ENCODE measurements at places on chromosomes 6 and 20.

- no peak for DNase-seq
These were observed 56.7 kb downstream of the VEGFA start for GRCh38 chr6:43826730-43827129.

DNA sequence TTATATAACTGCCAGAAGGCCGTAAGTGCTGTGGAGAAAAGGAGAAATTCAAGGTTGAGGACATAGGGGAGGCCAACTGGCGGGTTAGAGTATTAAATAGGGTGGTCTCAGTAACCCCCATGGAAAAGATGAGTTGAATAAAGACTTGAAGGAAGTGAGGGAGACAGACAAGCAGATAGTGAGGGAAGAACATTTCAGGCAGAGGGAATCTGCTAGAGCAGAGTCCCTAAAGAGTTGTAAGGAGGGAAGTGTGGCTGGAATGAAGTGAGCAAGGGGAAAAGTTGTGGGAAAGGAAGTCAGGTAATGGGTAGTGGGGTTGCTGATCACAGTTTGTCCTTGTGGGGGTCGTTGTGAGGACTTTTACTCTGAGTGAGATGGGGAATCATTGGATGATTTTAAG lies 1.4 kb downstream of the KIFC1 start:
- DNase-seq = no peak

GRCh38 chr6:144944106-144944505 lies 659.0 kb downstream of the UTRN start:
- no peak for DNase-seq

DNA sequence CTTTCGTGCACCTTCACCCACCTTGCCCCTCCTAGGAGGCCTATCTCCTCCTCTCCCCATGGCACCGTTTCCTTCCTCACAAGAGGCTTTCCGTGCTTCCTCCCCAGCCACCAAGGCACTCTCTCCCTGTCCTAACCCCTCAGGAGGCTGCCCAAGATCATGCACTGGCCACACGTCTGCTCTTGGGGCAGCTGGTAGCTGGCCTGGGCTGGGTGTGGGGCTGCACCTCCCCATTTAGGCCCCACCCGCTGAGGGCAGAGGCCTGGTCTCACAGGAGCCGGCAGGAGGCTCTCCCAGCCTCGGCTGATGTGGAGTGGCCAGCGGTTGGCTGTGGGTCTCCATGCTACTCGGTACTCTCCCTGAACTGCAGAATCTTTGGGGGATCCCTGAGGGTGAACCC lies 13.6 kb downstream of the NOL4L start:
- DNase-seq = no peak

DNA sequence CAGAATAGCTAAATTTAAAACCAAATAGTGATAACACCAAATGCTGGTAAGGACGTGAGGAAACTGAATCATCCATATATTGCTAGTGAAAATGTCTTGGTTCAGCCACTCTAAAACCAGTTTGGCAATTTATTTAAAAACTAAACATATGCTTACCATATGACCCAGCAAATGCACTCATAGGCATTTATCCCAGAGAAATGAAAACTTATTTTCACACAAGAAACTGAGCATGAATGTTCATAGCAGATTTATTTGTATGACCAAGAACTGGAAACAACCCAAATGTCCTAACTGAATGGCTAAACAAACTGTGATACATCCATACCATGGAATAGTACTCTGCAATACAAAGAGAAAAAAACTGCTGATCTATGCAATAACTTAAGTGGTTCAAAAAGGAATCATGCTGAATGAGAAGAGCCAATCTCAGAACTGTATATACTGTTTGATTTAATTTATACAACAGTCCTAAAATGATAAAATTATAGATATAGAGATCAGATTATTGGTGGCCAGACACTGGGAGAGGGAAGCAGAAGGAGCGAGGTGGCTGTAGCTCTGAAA lies 115.6 kb upstream of the ADGRF1 start:
- DNase-seq = no peak

- DNase-seq = no peak
These were observed 208.4 kb downstream of the PREX1 start for GRCh38 chr20:48619126-48620101.
